Activated CD4-positive, alpha-beta T cell treated with anti-CD3 and anti-CD28 coated beads, Interleukin-2, amount 10 ng/mL, durations not matched to agents 7 days and 5 days (primary cell): ENCODE measurements at places on chromosomes 1 and 21. TPM values are rescaled to one million over a fixed set of nuclear protein-coding genes. Genes with fewer than 3 reads are reported as not detected.

CRABP2 gene
- total RNA-seq = 0.77 TPM

SLC22A15 gene
- 0.20 TPM for total RNA-seq

REN gene
- not detected for total RNA-seq

CMPK1 gene
- total RNA-seq = 108 TPM

INTS3 gene
- 64.8 TPM for total RNA-seq

KCNK2 gene
- not detected for total RNA-seq

C1orf35 gene
- total RNA-seq = 24.4 TPM

CNN3 gene
- total RNA-seq = 0.92 TPM
